ENCODE measurements at places on chromosomes 13 and 19.

GRCh38 chr13:19586904-19587634, 25.7 kb upstream of the TPTE2 start:
- no peak for DNase-seq

DNA sequence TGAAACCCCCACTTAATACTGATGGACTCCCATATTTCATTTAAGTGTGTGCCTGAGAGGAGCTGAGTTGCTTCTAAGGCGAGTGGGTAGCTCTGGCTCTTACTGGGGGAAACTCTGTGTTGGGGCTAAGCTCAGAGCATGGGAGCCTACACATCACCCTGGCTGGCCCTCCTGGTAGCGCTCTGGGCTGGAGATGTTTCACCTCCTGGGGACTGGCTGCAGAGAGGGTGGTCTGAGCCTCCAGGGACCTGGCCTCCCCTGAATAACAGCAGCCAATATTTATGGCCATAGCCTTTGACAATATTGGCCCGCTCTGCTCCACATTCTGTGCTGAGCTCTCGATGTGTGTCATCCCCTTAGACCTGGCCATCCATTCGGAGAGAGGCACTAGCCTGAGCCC, 316.5 kb downstream of the ZNF536 start:
- DNase-seq, result no peak

DNA sequence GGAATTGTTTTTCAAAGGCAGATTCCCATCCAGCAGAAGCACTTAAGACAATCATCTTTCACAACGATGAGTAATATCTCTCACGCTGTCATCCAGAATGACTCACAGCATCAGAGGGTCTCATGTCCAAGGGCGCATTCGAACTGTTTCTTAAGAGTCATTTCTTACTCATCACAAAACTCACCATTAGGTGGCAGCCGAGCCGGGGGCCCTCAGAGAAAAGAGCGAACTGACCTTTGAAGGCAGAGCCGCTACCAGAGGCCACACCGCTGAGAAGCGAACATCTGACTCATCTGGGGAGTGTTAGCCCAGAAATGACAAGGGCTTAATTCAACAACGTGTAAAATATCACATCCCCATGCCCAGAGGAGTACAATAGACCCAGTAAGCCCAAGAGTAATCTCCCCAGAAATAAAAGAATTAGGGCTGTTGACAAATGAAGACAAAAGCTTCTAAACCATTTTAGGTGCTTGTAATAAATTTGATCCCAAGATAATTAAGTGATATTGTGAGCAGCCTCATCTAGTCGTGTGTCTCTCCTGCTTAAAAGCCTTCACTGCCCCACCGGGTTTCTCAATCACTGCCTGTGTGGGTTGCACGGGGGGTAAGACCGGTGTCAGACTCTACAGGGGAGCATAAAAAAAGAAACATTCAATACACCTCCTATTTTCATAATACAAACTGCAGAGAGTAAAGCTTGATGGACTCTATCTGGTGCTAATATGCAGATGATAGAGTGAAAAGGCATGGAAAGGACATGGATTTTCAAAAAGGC, 96.2 kb downstream of the CYSLTR2 start:
- DNase-seq, result no peak

- DNase-seq, result no peak
Observed at GRCh38 chr13:66171920-66172319, 1058.2 kb downstream of the PCDH9 start.
